GM12878 (cell line): ENCODE measurements at places on chromosomes 2 and 18.

GRCh38 chr2:158725441-158725891 lies 69.7 kb upstream of the DAPL1 start:
- DNase-seq = no peak

GRCh38 chr18:37869051-37869450 lies 303.5 kb upstream of the CELF4 start:
- DNase-seq = no peak

GRCh38 chr2:79972661-79973060 lies 331.9 kb downstream of the LRRTM1 start:
- DNase-seq = no peak

DNA sequence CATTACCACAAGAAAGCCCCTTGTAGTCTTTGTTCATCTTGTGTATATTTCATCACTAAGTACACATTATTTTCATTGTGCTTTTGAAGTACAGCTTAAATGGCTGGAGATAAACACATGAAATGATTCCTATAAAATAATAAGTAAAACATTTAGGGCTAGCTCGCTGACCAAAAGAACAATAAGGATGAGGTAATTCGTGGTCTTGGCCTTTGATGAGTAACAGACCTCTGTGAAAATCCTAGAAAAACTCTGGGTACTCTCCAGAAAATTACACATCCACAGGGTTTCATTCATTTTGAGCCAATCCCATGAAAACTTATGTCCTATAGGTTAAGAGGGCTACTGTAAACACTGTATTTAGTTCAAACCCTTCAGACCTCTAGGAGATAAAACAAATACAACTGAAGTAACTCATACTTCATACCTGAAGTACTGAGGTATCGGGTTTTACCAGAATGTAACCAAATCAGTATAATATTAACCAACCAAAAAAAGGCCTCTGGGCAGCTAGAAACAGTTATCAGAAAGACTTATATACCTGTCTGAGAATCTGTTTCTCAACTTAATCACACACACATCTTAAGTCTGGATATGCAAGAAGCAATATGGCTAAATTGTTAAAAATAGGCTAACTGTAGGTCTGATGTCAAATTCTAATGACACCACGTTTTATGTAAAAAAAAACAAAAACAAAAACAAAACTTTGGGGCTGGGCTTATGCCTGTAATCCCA lies 31.0 kb downstream of the CFAP36 start:
- no peak for DNase-seq

DNA sequence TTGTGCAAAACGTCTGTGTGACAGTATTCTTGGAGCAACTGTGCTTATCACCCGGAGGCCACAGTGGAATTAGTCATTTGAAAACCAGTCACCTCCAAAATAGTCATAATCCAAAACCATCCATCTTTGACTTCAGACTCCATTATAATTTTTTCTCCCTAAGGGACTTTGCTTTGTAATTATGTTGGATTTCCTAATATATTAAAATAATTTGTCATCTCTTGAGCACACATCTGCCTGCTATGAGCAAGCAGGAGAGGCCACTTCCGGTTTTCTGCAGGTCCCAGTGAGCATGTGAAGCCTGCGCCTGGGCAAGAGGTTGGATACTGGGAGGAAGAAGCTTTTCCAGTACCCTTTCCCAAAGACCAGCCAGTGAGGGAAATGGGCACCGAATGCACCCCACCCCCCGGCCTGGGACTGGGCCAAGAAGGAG lies 57.7 kb downstream of the ODC1 start:
- DNase-seq = no peak

DNA sequence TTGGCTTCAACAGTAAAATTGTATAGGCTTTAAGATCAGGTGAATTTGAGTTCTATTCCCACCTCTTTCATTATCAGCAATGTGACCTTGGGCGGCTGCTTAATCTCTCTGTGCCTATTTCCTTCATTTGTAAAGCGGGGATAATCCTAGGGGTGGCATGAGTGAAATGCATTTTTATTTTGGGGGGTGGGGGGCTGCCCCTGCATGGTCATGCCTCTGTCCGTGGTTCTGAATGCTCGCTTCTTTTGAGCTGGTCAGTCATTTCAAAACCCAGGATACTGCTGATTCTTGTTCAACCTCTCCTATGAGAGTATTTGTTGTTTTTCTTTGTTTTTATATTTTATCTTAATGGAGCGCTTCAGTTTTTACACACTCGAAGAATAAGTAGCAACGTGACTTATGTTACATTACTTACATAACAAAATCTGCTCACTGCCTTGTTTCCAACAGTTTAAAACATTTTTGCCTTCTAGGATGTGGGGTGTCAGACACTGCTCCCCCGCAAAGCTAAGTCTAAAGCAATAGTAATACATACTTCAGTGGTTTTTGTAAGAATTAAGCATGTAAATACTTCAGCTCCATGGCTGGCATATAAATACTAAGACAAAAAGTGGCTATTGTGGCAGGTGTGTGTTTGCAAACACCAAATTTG lies 152.6 kb upstream of the PELI1 start:
- no peak for DNase-seq

DNA sequence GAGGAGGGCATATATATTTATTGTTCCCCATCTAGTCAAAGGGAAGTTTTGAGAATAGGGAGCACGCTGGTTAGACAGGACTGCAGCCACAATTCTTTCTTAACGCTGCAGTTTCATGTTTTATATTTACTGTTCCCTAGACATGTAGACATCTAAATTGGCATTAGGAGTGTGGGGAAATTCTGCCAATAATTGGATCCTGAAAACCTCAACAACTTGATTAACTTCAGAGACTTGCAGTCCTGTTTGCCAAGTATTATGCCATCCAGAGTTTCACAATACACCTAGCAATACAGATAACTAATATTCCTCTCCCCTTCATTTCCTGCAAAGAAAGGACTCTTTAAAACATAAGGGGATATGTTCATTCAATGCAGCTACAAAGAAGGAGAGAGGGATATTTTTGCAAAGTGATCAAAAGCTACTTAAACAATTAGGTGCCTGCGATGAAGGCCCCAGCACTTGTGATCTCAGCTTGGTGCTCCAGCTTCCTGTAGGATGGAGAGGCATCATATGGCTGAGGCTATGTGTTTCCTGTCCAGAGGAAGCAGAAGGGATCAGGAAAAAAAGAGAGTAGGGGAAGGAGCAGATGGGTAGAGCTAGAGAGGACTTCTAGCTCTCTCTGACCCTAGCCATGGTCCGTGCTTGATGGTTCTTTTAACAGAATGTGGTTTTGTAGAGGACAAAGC lies 264.4 kb downstream of the MTX2 start:
- no peak for DNase-seq

- no peak for DNase-seq
Measured at GRCh38 chr18:2912357-2913299, 65.8 kb downstream of the EMILIN2 start.

DNA sequence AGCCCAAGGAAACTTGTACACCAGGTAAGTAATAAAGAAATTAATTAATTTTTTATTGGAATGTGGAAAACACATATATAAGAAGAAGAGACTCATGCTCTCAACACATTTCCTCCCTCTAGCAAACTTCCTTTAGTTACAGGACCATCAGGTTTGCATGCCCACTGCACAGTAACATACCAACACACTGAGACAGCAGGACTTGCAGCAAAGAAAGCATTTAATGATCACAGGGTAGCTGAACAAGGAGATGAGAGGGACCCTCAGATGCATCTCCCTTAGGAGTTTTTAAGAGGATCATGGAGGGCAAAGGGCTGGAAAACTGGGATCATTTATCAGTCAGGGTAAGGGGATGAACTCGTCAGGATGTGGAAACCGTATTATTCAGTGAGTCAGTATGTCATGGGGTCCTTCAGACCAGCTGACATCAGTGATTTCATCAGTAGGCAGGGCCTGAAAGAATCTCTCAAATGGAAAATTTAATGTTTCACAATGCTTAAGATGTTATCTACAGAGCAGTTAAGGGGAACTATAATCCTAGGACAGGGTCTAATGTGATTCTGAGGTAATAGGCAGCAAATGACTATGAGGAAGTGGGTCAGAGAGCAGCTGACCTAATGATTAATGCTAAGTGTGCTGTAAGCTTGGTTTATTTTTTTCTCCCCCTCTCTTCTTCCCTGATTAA lies 193.8 kb upstream of the RND3 start:
- DNase-seq = no peak

- no peak for DNase-seq
Measured at GRCh38 chr18:12821408-12821807, 62.6 kb downstream of the PTPN2 start.

DNA sequence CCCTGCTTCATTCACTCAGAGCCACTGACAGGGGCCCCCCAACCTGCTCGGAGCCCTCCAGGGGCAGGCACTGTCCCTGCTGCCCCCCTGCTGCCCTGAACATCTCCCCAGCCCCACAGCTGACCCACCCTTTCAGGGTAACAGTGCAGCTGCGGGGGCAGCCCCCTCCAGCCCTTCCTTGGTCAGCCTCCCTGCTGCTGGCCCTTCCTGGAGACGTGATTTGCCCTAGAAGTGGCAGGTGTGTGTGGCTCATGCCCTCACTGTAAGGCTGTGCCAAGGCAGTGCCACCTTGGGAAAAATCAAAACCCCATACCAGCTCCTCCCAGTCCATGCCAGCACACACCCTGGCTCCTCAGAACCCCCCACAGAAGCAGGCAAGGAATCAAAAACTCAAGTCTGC lies 184.2 kb upstream of the HDAC4 start:
- no peak for DNase-seq

DNA sequence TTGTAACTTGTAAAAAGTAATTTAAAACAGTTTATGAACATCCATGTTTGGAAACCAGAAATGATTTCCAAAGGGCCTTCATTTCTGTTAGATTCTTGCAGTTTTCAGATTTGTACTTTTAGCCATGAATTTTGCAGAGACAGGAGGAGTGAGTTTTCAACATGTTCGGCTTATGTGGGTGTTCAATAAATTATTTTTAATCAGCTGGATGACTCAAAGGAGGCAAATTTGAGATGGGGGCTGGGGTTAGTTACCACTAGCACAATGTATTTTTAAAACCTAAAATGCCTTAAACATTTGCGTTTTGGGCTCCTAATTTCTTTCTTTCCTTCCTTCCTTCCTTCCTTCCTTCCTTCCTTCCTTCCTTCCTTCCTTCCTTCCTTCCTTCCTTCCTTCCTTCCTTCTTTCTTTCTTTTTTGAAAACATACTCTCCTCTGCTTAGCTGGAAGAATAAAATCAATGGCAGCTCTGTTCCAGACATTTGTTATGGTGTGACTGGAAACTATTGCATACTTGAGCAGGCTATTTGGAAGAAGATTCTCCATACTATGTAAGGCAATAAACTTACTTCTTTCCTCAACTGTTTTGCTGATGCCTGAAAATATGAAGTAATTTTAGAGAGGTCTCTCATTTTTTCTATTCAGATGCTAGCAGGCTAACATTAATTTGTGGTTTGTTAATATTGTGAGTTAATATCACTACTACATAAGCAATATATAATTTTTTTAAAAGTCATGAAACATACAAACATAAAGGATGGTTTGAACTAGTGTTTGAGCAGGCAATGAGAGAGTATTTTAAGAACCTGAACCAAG lies 394.4 kb downstream of the NYAP2 start:
- no peak for DNase-seq
